ENCODE measurements at places on chromosomes 1 and 21. TPM values are rescaled to one million over a fixed set of nuclear protein-coding genes. Genes with fewer than 3 reads are reported as not detected.

The LRP8 gene
- 26.3 TPM for total RNA-seq

The CYP4X1 gene
- total RNA-seq = 7.4 TPM

The URB1 gene
- total RNA-seq = 12.4 TPM

The RGS13 gene
- total RNA-seq = not detected

The COL11A1 gene
- total RNA-seq = not detected

The PDZK1 gene
- 0.75 TPM for total RNA-seq

The KCNC4 gene
- 1.1 TPM for total RNA-seq

The CRYBG2 gene
- total RNA-seq = not detected

The CD5L gene
- total RNA-seq = not detected

The FCRL5 gene
- total RNA-seq = not detected

The FMO2 gene
- total RNA-seq = 0.62 TPM

The CLEC20A gene
- total RNA-seq = not detected

The CTSE gene
- not detected for total RNA-seq

The CFAP141 gene
- total RNA-seq = not detected

The FAM3B gene
- total RNA-seq = not detected

The FNDC10 gene
- 0.87 TPM for total RNA-seq

The SRGAP2C gene
- 24.8 TPM for total RNA-seq

The CHRM3 gene
- 5.2 TPM for total RNA-seq

The VASH2 gene
- under 0.01 TPM for total RNA-seq

The THEM4 gene
- total RNA-seq = 8.5 TPM

The RPE65 gene
- not detected for total RNA-seq

The SPATA1 gene
- 0.92 TPM for total RNA-seq

The FCGR2B gene
- total RNA-seq = not detected

The LCE6A gene
- not detected for total RNA-seq

The GBP4 gene
- 0.53 TPM for total RNA-seq

The RXRG gene
- not detected for total RNA-seq

The AKT3 gene
- 43.2 TPM for total RNA-seq

The ZNF593OS gene
- total RNA-seq = 0.19 TPM

The RPL22 gene
- 209 TPM for total RNA-seq

The PROX1 gene
- total RNA-seq = 0.12 TPM

The NKAIN1 gene
- not detected for total RNA-seq

The HMCN1 gene
- 151 TPM for total RNA-seq

The CR1L gene
- total RNA-seq = not detected

The TMIGD3 gene
- total RNA-seq = not detected

The IL19 gene
- total RNA-seq = not detected

The DHRS3 gene
- total RNA-seq = 61.7 TPM

Data from aortic smooth muscle cell (primary cell).